ENCODE measurements at places on chromosomes 1 and 21.

DNA sequence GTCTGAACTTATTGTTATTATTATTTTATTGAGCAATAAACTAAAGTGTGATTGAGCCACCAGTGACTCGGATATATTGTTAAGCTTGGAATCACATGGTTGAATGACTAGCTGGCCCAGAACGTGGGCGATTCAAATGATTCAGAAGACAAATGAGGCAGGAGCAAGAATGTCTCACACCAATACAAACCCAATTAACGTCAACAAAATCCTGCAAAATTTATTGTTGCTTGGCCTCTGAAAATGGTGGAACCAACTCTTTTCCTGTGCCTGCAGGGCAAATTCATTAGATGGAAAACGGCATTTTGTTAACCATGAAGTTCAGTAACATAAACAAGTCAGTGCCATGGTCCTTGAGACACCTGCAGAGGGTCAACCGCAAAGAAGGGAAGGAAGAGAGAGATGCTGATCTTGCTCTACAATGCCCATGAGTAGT is 482.0 kb downstream of the SETD4 start:
- no peak for DNase-seq

- DNase-seq = no peak
Measured at GRCh38 chr1:199724049-199724448, 303.5 kb upstream of the NR5A2 start.

- DNase-seq = no peak
Measured at GRCh38 chr21:27225151-27225550, 258.3 kb upstream of the ADAMTS5 start.

- no peak for DNase-seq
Measured at GRCh38 chr1:202197653-202198365, 4.2 kb downstream of the LGR6 start.

- DNase-seq = no peak
Measured at GRCh38 chr1:45198185-45198584, 8.2 kb downstream of the ZSWIM5 start.

DNA sequence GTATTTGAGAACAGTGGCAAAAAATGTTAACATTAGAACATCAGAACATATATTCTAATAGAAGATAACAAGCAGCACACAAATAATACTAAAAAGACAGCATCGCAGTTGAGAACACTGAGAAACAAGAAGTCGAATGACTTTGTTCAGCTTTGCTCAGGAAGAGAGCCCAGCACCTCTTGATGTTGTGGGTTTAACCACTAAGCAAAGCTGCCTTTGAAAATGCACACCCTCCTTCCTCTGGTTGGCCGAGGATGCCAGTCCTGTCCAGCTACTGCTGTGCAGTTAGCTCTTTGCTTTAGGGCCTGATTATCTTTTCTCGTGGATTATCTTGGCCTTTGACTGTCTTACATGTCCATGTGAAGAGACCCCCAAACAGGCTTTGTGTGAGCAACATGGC is 60.5 kb downstream of the SPATA46 start:
- no peak for DNase-seq

- no peak for DNase-seq
Measured at GRCh38 chr21:33368124-33368523, 35.1 kb upstream of the IFNGR2 start.

GRCh38 chr21:43790010-43790524 is 690 bp downstream of the RRP1 start:
- DNase-seq = no peak

- DNase-seq = no peak
Measured at GRCh38 chr1:229970714-229971113, 96.3 kb upstream of the GALNT2 start.

GRCh38 chr1:150529017-150529416 is 13.5 kb downstream of the FALEC start:
- no peak for DNase-seq

- DNase-seq = no peak
Measured at GRCh38 chr1:176450526-176450925, 12.4 kb upstream of the PAPPA2 start.

DNA sequence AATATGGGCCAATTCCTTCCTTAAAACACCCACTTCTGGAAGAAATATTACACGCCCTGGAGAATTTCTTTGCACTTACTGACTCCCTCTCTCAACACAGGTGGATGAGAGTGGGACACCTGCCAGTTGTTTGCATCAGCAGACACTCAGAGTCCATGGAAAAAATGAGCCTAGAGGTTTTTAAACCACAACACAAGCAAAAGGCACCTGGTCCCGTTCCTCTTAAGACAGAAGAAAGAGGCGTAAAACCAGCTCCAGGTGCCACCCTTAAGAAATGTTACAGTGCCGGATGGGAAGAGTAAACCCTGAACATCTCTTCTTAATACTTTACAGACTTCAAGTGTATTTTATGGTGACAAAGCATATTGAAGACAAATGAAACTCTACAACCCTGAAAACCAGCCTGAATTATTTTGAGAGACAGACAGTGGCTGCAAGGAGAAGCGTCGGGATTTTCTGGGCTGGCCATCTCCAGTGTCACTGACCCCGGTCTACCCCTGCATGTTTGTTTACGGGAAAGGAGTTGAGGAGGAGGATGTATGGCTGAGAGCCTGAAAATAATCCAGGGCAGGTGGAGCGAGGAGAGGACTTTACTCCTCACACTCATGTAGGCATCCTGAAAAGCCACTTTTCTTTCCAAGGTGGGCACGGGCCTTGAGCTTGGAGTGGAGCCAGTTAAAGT is 7.8 kb upstream of the RIPK4 start:
- no peak for DNase-seq

GRCh38 chr1:112686417-112686816 is 12.0 kb downstream of the MOV10 start:
- DNase-seq = no peak

- DNase-seq = peak; percentile 12
Measured at GRCh38 chr1:46719689-46720088, 775 bp upstream of the EFCAB14 start.

- DNase-seq = no peak
Measured at GRCh38 chr1:242946206-242946605, 308.9 kb downstream of the CEP170 start.

DNA sequence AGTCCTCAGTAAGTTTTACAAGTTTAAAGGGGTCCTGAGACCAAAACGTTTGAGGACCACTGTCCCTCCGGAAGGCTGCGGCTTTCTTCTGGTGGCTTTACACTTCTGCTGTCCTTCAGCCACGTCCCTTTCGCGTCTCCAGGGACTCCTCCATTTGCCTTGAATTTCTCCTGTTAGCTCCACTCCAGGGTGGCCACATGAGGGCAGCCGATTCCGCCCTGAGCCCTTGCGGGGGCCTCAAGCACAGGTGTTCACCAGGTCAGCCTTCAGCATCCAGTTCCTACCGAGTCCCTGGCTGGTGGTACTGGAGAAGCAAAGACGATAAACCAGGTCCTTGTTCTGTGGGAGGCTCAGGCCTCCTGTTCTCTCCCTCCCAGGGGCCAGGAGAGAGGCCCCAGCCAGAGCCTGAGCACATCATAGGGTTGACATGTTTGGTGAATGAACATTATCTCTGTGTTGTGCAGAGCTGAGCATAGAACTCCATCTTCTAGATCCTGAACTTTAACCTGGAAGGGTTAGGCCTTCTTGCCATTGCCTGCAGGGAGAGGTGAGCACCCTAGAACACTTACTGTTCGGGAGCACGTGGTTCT is 27.4 kb upstream of the COQ8A start:
- DNase-seq = peak; percentile 65

GRCh38 chr1:12001249-12001917 is 17.9 kb upstream of the MIIP start:
- peak; percentile 1 for DNase-seq

GRCh38 chr1:87800006-87800405 is 471.3 kb downstream of the LMO4 start:
- DNase-seq = no peak

- DNase-seq = no peak
Measured at GRCh38 chr1:38715415-38715814, 144.2 kb downstream of the RRAGC start.

GRCh38 chr21:20308586-20309315 is 689.5 kb upstream of the NCAM2 start:
- no peak for DNase-seq

Data from SHP77 (cell line).